NCI-H1417 (cell line): ENCODE measurements at places on chromosomes 1 and 21.
A peak's percentile ranks its signal among the peaks of the same experiment; 100 is the strongest.

DNA sequence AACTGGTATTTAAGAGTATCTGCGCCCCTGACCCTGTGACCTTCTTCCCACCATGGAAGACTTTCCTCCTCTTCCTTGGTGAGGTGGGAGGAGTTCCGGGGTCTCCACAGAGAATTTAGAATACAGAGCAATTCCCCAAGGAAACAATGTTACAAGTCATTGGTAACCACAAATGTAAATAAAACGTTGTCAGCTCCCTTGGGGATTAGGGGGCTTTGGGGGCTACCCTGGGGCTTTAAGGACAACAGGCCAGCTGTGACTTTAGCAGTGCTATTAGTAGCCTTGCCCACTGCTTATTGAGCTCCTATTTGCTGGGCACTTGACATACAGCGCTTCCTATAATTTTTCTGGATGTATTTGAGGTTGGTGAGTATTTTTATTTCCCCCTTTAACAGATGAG, 69.0 kb downstream of the IGSF21 start:
- DNase-seq = no peak

- DNase-seq = no peak
Measured at GRCh38 chr1:193416226-193417024, 230.0 kb upstream of the B3GALT2 start.

GRCh38 chr1:115545791-115546733, 95.7 kb upstream of the VANGL1 start:
- DNase-seq = peak; percentile 49

DNA sequence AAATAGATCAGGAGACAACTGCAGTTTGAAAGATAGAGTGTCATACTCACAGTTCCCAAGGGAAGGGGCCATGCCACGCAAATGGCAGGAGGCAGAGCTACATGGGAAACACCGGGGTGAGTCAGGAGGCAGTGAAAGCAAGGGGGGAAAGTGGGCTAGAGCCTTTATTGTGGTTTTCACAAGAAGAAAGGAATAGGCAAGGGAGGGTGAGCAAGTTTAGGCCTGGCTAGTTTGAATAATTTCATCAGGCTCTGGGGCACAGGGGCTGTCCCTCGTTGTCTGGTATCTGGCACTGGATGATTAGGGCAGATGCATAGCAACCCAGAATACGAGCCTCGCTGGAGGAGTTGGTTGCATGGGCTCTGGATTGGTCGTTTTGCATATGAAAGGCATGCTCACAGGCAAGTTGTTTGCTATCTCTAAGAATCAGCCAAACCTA, 17.0 kb upstream of the ITLN2 start:
- no peak for DNase-seq

- DNase-seq = peak; percentile 38
Measured at GRCh38 chr1:8437347-8437746, 119.4 kb downstream of the SLC45A1 start.

- no peak for DNase-seq
Measured at GRCh38 chr1:64856553-64856952, 109.8 kb downstream of the JAK1 start.

DNA sequence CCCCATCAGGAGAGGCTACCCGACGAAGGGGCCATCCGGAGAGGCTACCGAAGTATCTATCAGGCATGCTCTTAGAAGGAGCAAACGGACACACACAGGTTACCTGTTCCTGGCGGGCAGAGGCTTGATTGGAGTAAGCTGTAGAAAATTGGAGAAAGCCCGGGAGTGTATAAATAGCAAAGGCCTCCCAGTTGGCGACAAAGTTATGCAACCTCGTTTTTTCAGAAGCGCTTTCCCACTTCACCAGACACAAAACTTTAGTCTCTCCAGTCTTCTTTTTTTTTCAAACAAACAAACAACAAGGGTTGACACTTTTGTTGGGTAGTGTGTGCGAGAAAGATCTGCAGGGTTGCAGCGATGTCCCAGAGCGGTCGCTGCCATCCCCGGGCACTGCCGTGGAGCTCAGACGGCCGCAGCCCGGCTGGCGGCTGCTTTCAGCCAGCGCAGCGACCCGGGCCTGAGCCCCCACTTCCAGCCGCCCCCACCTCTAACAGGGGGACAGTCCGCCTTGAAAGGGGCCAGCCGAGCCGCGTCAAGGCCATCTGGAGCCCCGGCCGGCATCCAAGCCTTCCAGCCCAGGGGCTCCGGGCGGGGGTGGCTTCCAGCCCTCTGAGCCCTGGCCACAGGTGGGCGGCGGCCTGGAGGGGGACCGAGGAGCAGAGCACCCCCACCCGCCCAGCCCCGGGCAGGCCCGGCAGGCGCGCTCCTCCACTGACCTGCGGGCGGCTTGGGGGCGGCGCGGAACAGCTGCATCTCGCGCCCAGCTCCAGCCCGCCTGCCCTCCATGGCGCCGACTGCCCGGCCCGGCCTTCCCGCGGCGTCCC, 616 bp downstream of the MCOLN3 start:
- DNase-seq = peak; percentile 57

DNA sequence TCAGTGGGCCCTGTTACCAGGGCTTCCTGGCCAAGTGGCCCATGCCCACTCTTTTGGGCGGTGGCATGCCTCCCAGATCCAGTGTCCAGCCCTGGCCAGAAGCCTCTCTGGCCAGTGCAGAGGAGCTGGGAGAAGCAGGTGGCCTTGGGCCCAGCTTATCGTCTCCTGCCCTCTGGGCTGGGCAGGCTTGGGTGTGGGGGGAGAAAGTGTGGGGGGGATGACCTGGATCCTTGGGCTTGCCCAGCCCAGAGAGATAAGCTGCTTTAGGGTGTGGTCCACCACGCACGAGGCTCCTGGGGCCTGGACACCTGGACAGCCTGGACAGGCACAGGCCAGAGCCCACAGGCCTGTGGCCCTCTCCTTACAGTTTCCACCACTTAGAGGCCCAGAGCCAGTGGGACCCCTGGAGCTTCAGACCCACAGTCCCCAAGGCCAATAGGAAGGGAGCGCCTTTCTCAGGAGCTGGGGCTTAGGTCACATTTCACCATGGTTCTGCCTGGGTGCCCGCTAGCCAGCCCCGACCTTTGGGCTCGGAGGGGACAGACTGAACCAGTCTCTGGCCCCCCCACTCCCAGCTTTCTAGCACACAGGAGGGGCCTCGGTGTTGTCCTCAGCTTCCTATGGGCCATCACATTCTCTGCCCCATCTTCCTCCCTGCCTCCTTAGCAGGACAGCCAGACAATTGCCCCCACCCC, 1.8 kb downstream of the ESPN start:
- no peak for DNase-seq

GRCh38 chr21:34518301-34518700, 6.3 kb upstream of the KCNE1 start:
- no peak for DNase-seq

DNA sequence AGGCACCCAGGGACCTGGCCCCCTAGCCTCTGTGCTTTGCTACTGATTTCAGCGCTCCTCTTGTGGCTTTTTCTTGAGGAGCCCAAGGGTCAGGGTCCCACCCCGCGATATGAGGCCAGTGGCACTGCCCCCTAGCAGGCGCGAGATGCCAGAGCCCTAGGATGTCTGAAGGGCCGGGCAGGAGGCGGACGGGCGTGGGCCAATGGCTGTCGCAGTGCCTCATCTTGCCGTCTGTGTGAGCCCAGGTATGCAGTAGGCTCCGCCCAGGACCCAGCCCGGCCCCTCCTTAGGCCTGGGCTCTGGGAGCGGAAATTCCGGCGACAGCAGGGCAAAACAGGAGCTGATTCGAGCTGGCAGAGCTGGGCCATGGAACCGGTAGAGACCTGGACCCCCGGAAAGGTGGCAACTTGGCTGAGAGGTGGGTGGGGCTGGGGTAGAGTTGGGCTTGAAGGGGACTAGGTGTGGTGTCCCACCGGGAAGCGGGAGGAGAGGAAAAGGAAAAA, at the start of gene CNKSR1:
CNKSR1 (plus strand) TSS at position 310 of the 503 bp plus-strand sequence; CDS start at position 367, 57 bp downstream.
- DNase-seq = no peak

GRCh38 chr1:93690921-93691789, 9.5 kb upstream of the BCAR3 start:
- peak; percentile 29 for DNase-seq

- no peak for DNase-seq
Measured at GRCh38 chr21:26127918-26128317, 42.7 kb downstream of the APP start.

DNA sequence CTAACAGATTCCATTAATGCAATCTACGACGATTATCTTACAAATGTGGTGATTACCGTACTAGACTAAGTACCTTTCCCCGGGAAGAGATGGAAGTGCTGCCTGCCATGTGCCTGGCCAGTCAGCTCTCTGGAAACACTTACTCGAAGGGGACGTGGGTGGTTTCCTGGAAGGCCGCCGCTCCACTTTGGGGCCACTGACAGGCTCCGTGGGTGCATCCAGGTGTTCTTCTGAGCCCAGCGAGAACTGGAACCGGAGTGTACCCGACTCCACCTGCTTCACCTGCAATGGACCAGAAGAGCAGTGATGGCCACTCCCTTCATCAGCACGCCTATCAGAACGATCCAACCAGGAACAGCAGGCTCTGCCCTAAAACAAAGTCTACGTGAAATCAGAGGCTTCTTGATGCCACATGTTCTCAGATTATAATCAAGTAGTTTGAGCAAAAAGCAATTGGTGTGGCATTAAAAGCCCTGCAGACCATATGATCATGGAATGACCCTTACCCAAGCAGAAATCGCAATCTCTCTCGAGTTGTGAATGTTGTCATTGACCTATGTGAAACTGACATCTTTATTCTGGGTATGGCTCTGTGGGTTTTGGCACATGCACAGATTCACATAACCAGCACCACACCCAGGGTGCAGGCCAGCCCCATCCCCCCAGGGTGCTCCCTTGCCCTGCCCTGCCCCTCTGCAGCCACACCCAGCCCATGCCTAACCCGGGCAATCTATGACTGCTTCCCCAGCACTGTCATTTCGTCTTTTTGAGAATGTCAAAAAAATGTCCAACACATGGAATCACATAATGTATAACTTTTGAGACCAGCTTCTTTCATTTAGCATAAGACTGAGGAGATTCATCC, 64.5 kb downstream of the NPHP4 start:
- no peak for DNase-seq

- no peak for DNase-seq
Measured at GRCh38 chr1:201742476-201742875, 86.5 kb upstream of the IPO9 start.

GRCh38 chr1:116435806-116436610, 63.0 kb downstream of the ATP1A1 start:
- DNase-seq = no peak

- no peak for DNase-seq
Measured at GRCh38 chr1:219277304-219278105, 103.8 kb downstream of the LYPLAL1 start.

DNA sequence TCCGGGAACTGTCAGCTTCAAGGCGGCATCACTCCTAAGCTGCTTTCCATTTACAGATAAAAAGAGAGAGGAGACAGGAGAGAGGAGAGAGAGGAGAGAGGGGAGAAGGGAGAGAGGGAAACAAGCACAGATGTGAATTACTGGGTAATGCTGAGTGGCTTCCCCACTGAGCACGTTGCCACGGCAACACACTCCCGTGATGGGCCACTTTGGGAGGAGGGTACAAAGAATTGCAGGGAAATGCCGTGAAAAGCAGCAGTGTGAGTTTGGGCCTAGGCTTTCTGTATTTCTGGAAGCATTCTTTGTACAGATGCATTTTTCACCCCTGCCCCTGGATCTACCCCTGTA, 128.0 kb upstream of the IRF2BP2 start:
- peak; percentile 94 for DNase-seq

GRCh38 chr1:213089924-213090677, 39.1 kb downstream of the RPS6KC1 start:
- DNase-seq = no peak

DNA sequence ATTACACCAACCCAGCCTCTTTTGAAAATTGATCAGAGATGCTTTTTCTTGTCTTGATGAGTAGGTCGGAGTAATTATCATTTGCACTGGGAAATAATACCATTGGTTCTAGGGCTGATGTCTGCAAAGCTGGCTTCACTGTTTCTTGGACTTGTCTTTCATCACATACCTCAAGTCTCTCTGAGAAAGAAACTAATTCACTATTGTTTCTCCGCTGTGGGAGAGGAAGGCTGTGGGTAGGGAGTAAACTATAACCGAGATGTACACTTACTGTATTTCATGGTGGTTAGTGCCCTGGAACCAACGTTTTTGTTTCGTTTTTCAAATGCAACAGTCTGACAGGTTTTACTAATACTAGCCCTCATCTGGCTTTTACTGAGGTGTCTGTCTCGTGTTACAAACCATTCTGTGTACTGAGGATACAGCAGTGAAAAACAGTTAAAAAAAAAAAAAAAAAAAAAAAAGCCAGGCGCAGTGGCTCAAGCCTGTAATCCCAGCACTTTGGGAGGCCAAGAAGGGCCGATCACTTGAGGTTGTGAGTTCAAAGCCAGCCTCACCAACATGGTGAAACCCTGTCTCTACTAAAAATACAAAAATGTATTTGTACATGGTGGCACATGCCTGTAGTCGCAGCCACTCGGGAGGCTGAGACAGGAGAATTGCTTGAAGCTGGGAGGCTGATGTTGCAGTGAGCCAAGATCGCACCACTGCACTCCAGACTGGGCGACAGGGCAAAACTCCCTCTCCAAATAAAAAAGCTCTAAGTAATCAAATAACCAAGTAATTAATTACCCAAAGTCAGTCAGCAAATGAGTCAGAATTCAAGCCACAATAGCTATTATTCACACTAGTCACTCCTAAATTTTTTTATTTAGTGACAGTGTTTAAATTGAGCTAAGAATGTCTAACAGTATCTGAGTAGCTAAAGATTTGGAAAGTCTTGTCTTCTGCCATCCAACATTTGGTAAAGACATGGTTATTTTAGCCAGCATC, 23.3 kb downstream of the TOMM20 start:
- DNase-seq = no peak
